ENCODE measurements at places on chromosomes 5 and 9.

DNA sequence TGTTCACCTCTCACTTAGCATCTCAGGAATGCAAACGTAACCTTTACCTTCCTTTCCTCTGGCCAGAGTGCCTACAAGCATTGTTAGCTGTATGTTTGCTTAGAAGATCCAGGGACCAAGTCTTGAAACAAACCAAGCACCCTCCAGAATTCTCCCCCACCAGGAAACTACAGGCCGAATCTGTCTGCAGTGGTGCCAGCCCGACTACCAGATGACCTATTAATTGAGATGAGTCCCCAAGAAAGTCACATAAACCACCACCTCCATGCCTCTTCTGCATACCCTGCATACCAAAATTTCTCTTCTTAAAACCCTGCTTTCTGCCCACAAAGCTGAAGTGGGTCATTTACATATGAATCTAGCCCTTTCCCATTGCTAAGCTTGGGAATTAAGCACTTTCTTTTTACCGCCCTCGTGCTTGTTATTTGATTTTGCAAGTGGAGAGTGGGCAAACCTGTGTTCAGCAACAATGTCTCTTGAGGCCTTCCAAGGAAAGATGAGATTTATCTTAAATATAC is 1239.1 kb downstream of the CDH12 start:
- no peak for DNase-seq

- no peak for DNase-seq
Measured at GRCh38 chr9:95970317-95970716, 94.8 kb downstream of the ERCC6L2 start.

DNA sequence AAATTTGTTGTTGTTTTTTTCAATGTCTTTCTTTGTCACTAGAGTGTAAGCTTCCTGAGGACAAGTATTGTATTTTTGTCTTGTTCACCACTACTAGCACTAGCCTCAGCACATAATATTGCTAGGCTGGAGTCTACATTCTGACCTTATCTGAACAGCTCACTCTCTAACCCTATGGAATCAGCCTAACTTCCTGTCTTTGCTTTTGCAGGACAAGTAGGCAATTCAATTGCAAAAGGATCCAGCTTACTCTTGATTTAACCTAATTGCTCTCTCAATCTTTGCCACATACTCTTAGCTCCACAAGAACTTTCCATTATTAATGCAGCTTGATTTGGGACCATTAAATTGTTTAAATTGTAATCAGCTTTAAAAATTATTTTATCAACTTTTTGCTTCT is 308.5 kb downstream of the MAN2A1 start:
- no peak for DNase-seq

DNA sequence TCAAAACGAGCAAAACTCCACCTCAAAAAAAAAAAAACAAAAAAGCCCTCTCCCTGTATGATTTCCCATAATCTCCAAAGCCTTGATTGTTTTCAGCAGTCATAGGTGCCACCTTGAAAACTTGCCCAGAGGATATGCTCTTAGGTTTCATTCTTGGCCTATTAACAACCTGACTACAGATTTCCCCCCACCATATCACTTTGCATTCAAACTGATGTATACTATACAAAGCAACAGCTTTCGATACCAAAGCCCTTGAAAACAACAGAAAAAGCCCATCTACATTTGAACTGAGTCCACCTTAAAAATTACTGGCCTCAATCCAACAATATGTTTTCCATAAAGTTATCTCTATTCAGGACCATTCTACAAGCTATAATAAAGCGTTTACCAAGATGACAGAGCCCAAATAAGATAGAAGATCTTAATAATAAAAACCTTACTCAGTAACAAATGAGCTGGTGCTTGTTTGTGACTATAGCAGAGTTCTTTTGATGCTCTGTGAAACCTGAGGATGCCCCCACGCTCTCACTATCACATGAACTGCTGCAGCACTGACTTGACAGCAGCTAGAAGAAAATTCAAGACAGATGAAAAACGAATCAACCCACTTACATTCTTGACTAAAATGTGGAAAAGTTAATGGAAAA is 44.4 kb downstream of the FNBP1 start:
- DNase-seq, result no peak

- DNase-seq, result no peak
Measured at GRCh38 chr9:124122813-124123462, 111.4 kb downstream of the LHX2 start.

- DNase-seq, result no peak
Measured at GRCh38 chr5:113003763-113004162, 27.2 kb downstream of the DCP2 start.

- no peak for DNase-seq
Measured at GRCh38 chr9:95627802-95628201, 111.0 kb upstream of the PTCH1 start.

Data from NCI-H1436 treated with DMSO at 0.1 percent for 48 hours (cell line).